Left ventricle myocardium superior (tissue), 1 donor: ENCODE measurements at places on chromosomes 5 and 9. TPM values are rescaled to one million over a fixed set of nuclear protein-coding genes. Genes with fewer than 3 reads are reported as not detected.

GRCh38 chr9:101453776-101454570, 18.4 kb upstream of the ALDOB start:
- no peak for DNase-seq

DNA sequence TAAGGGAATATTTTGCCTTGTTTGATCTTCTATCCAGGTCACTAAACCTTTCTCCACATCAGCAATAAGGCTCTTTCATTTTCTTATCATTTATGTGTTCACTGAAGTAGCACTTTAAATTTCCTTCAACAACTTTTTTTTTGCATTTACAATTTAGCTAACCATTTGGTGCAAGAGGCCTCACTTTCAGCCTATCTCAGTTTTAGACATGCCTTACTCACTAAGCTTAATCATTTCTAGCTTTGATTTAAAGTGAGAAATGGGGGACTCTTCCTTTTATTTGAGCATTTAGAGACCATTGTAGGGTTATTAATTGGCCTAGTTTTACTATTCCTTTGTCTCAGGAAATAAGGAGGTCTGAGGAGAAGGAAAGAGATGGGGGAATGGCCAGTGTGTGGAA, 250.5 kb downstream of the AUH start:
- no peak for DNase-seq

DNA sequence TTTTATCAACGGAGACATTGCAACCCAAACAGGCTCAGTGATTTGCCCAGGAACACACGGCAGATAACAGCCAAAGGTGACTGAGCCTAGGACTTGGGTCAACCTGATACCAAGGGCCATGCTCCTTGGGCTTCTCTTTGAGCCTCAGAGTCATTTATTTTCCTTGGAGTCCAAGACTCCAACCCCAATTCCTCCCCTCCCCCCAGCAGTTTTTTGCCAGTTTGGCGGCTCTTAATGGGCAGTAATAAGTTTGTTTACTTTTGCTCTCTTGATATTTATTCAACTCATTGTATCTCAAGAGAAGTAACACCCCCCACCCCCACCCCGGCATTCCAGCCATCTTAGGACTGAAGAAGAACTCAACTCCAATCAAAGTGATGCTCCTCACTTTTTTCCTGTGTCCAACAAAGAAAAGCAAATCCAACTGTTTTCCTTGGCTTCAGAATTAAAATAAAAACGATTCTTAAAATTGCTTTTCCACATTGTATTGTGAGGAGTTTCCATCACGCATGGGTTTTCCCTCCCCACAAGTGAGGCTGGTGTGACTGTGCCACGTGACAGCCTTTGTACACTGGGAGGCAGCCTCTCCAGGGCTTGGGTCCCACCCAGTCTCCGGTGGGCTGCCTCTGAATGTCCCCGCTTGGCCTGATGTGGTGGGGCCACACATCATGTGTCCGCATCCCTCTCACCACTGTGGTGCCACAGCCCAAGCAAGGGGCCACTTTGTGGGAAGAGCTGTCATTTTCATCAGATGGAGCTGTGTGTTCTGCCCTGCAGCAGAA, 9.1 kb downstream of the ANGPTL2 start:
- DNase-seq: no peak

The ANKRA2 gene
- total RNA-seq: 14.1 TPM

DNA sequence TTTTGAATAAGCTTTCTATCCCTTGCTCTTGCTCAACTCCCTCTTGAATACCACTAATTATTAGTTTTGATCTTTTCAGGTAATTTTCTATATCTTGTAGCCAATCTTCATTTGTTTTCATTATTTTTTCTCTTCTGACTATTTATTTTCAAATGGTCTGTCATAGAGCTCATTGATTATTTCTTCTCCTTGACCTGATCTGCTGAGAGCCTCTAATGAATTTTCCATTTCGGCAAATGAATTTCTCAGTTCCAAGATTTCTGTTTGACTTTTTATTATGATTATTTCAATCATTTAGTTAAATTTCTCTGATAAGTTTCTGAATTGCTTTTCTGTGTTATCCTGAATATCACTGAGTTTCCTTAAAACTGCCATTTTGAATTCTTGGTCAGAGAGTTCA, 39.4 kb downstream of the MTRR start:
- DNase-seq: no peak

- DNase-seq: peak; percentile 74
Observed at GRCh38 chr9:107175041-107175440, 108.0 kb upstream of the RAD23B start.

GRCh38 chr9:134007571-134007970, 15.4 kb upstream of the VAV2 start:
- DNase-seq: no peak

DNA sequence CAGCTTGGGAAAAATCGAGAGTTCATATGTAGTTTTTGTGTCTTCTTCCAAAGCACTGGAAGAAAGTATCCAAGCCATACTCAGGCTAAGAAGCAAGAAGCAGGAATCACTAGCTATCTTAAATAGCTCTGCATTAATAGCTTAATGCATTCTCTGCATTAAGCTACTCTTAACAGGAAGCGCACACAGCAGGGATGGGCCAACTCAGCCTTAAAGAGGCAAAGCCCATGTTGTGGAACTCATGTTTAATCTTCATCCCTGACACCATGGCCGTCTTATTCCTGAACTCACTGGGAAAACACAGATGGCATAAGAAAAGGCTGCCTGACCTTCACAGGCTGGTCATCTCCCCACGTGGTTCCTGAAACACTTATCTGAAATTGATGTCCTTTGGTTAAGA, 18.7 kb upstream of the ICE1 start:
- DNase-seq: no peak

The RAB3C gene
- total RNA-seq: 0.84 TPM

- DNase-seq: peak; percentile 50
Observed at GRCh38 chr9:111926421-111926875, 29.8 kb downstream of the UGCG start.

The C5orf52 gene
- total RNA-seq: not detected

The ZDHHC12 gene
- 5.7 TPM for total RNA-seq

GRCh38 chr9:116156621-116157314, 3.2 kb downstream of the PAPPA start:
- DNase-seq: peak; percentile 83

DNA sequence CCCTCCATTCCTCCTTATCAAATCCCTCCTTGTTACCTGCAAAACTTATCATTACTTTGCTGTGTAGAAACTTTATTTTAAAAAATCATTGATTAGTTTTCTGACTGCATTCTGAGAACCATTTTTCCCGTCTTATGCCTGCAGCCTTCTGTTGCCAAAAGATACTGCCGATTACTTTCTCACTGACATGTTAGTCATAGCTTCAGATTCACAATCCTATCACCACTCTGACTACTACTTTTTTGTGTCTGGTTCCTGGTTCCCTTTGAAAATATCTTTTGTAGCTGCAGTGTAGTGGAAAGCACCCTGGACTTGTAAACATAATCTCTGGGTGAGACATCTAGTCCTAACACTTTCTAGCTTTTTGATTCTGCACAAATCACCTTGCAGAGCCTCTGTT, 71.7 kb downstream of the NR2F1 start:
- no peak for DNase-seq

- DNase-seq: no peak
Observed at GRCh38 chr5:168843277-168844015, 264.3 kb upstream of the PANK3 start.

DNA sequence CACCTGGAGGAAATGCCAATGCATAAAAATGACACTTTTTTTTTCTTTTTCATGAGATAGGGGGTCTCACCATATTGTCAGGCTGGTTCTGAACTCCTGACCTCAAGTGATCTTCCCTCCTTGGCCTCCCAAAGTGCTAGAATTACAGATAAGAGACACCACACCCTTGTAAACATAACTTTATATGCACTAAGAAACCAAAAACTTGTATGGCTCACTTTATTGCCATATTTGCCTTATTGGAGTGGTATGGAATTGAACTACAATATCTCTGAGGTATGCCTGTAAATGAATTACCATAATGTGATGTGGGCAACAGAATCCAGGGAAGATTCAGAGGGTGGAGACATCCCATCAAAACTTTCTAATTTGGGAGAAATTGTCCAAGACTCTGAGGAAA, 113.9 kb downstream of the UGCG start:
- DNase-seq: no peak

GRCh38 chr9:129464972-129465833, 155.7 kb downstream of the C9orf50 start:
- peak; percentile 61 for DNase-seq

The PCDHA13 gene
- 0.10 TPM for total RNA-seq

The SPAG8 gene
- 3.2 TPM for total RNA-seq

- no peak for DNase-seq
Observed at GRCh38 chr9:35816708-35817107, 1.9 kb upstream of the HINT2 start.

- DNase-seq: no peak
Observed at GRCh38 chr9:12595400-12595799, 97.8 kb upstream of the TYRP1 start.

GRCh38 chr5:34597034-34598027, 58.8 kb upstream of the RAI14 start:
- DNase-seq: no peak

- DNase-seq: no peak
Observed at GRCh38 chr9:73152953-73153352, 1.3 kb downstream of the ANXA1 start.

The COMMD10 gene
- total RNA-seq: 33.6 TPM

The RANBP17 gene
- total RNA-seq: 3.9 TPM
